ENCODE measurements at places on chromosomes 7 and 10.

- no peak for DNase-seq
Measured at GRCh38 chr7:4527988-4528636, 154.0 kb upstream of the FOXK1 start.

GRCh38 chr7:94649450-94649849 is 6.5 kb downstream of the SGCE start:
- DNase-seq = no peak

DNA sequence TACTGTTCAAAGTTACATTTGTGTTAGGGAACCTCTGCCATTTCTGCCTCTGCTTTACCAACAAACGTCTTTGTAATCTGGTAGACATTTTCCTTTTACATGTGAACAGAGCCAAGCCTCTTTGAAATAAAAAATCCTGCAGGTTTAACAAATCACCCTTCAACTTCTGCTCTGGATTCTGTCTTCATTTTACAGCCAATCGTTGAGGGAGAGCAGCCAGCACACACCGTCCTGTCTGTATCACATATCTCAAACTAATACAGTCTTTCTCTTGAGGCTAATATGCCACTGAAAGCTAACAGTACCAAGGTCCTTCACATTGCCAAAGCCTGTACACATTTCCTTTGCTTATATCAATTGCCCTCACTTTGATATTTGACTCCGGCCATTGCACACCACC is 468.6 kb upstream of the TEX47 start:
- no peak for DNase-seq

DNA sequence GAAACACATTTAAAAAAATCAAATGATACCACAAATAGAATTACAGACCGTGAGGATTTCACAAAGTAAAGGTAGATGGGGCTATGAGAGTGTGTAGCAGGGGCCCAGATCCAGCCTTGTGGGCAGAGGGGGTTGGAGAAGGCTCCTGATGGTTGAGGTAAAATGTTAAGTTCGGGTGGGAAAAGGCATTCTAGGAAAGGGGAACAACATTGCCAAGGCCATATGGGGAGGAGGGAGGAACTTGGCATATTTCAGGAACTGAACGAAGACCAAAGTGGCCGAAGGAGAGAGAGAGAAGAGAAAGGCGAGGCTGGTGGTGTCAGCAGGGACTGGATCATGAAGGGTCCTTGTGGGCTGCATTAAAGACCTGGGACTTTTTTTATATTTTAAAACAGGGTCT is 98.9 kb downstream of the CARD11 start:
- no peak for DNase-seq

- DNase-seq = no peak
Measured at GRCh38 chr10:3738855-3739350, 46.1 kb downstream of the KLF6 start.

DNA sequence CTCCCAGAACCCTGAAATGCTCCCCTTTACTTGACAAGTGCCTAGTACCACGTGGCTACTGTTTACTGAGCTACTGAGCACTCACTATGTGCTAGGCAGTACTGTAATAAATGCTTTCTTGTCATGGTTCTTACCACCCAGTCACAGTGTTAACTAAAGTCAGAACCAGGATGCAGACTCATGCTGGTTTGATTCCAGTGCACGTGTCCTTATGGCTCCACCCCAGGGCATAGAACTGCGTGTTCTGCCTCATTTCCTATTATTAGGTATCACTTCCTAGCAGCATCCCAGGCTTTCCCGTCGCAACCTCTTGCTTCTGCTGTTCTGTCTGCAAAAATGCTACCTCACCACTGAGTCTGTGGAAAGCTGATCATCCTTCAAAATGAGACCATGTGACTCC is 71.7 kb upstream of the DOCK1 start:
- no peak for DNase-seq
